Heart left ventricle (tissue), 16 donors: ENCODE measurements at places on chromosomes 7 and 10.

DNA sequence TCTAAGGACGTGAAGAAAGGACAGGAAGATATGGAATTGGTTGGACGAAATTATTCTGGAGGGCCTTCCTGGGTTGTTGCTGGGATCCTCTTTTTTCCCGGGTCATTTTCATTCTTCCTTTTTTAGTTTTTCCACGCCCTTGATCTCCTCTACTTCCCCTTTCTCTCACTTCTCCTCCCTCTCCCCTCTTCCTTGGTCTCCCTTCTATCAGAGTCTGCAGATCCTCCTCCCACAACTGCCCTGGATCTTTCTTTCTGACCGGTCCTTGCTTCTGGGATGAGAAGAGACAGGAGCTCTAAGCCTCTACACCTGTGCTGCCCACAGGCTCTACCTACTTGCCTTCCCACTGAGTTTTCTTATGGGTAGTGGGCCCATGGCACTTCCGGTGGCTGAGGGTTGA lies 103.7 kb upstream of the RELN start:
- DNase-seq, result no peak

- no peak for DNase-seq
Observed at GRCh38 chr10:115980470-115980869, 292.5 kb downstream of the GFRA1 start.

- DNase-seq, result no peak
Observed at GRCh38 chr7:50598460-50599343, 33.5 kb upstream of the DDC start.

- DNase-seq, result no peak
Observed at GRCh38 chr10:78868861-78869260, 199.9 kb upstream of the ZMIZ1 start.

- no peak for DNase-seq
Observed at GRCh38 chr10:63593576-63593975, 72.4 kb downstream of the REEP3 start.

DNA sequence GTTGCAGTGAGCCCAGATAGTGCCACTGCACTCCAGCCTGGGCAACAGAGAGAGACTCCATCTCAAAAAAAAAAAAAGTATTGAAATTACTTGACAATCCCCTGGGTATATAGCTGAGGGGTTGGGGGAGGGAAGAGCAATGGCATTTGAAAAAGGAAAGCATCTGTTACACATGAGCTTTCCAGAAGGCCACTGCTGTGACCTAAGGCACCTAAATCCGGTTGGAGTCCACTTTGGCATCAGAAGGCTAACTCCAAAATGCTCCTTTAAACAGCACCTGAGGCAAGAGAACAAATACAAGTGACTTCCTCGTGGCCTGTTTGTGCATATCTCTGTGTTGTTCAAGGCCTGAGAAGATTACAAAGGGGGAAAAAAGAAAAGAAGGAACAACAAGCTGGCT lies 74.8 kb upstream of the PALS2 start:
- no peak for DNase-seq

GRCh38 chr7:132430041-132430855 lies 146.0 kb downstream of the PLXNA4 start:
- DNase-seq, result no peak

- DNase-seq, result no peak
Observed at GRCh38 chr10:6005856-6006395, 28.6 kb upstream of the IL15RA start.

DNA sequence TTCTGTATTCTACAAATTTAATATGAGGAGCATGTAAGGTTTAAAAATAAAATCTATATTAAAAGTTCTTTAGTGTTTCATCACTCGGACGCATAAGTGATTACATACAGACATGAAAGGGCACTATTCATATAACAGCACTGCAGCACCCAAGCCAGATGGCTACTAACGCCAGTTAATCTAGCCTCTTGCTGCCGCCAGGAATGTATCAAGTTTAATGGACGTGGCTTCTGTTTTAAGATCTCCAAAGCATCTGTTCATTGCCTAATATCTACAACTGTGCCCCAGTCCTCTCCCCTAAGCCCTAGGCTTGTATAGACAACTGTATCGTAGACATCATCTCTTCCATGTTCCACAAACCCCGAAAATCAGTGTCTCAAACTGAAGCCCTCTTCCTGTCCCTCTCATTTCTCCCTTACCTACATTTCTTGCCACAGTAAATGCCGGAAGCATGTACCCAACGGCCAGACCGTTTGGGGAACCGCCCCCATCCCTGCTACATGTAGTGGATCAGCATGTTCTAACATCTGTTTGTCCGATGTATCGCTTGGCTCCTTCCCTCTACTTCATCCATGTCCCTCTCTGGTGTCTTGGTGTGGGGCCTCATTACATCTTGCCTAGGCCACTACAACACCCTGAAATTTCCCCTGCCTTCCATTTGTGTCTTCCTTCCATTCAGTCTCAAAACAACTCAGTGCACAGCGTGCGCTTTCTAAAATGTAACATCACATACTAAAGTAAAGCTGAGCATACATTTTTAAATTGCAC lies 147.5 kb upstream of the RSU1 start:
- no peak for DNase-seq

DNA sequence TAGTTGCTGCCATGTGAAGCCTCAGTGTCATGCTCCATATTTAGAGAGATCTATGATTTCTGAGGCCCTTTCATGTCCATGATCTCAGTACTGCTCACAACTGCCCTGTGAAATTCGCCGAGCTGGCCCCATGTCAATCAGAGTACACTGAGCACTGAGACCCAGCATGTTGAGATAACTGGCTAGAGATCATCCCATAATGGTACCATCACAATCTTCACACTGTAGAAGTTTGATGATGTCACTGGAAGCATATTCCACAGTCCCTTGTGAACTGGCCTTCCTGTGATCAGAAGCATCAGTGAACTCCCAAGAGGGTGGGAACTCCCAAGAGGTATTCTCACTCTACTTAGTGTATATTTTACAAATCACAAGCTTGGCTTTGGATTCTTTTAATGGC lies 116.0 kb downstream of the EGFR start:
- no peak for DNase-seq

DNA sequence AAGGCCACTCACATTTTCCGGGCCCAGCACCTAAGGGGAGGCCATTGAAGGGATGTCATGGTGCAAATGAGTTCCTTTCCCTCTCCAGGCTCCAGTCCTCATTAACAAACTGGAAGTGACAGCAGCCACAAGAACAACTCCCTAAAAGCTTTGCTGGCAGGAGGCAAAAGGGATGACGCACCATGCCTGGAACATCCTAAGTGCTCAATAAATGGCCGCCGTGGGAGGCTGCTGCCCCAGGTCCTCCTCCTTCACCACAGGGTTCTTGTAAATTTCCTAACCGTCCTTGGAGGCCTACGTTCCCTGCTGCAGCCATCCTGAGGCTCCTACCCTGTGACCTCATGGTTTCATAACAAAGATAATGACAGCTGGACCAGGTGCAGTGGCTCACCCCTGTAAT lies 41.3 kb upstream of the CAMK1D start:
- no peak for DNase-seq

DNA sequence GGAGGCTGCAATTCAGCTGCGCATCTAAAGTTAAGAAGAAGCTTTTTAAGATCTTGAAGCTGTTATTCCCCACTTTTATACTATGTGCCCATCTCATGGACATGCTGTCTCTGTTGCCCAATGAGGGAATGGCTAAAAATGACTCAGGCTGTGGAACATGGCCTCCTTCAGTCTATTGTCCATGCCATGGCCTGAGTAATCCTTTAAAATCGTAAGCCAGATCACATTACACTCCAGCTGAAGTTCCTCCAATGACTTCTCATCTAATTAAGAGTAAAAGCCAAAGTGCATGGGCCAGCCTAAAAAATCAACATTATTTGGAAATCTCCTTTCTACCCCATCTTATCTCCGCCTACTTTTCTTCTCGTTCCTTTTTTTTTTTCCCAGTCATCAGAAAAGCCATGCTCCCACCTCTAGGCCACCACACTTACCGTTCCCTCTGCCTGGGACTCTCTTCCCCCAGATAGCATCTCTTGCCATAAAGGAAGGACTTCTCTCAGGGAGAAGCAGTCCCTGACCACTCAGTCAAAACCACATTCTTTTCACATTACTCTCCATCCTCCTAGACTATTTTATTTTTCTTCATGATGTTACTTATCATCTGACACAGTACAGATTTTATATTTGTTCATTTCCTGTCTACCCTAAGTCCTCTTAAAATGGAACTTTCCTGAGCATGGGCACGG lies 337.4 kb downstream of the PRPF18 start:
- DNase-seq, result no peak

DNA sequence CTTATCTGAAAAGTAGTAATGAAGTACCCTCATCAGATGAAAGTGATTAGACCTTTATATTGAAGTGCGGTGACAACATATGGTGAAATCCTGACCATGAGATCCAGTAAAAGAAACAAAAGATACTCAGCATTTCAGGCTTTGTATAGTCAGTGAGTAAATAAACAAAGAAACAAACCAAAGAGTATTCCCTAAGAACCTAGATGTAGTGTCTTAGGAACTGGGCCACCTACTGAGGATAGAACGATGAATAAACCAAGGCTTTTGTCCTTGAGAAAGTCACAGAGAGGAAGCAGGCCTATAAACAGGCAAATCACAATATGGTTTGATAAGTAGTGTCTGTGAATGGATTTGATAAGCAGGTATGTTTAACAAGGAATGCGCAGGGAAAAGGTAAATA lies 46.2 kb downstream of the ZNF277 start:
- no peak for DNase-seq

DNA sequence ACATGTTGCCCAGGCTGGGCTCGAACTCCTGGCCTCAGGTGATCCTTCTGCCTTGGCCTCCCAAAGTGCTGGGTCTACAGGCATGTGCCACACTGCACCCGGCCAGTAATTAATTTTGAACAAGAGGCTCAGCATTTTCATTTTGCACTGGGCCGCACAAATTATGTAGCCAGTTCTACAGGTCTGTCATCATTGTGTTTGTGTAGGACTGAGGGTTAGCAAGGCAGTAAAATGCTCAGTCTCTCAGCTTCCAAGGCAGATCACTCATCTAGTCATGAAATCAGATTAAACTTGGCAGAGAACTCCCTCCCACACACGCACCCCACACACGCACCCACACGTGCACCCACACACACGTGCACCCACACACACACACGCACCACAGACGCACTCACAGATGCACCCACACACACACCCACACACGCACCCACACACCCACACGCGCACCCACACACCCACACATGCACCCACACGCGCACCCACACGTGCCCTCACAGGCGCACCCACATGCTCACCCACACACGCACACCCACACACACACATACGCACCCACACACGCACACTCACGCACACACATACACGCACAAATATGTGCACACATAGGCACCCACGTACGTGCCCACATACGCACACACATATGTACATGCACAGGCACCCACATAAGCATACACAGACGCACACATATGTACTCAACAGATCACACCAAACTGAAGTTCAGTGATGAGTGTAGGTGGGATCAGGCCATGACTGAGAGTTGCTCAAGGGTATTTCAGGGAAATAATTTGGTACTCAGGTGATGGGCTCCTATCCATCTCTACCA lies 27.8 kb upstream of the PROSER2 start:
- no peak for DNase-seq

- no peak for DNase-seq
Observed at GRCh38 chr10:5584895-5585516, 60.2 kb downstream of the CALML3 start.

- no peak for DNase-seq
Observed at GRCh38 chr10:71600849-71601248, 118.7 kb downstream of the C10orf105 start.

DNA sequence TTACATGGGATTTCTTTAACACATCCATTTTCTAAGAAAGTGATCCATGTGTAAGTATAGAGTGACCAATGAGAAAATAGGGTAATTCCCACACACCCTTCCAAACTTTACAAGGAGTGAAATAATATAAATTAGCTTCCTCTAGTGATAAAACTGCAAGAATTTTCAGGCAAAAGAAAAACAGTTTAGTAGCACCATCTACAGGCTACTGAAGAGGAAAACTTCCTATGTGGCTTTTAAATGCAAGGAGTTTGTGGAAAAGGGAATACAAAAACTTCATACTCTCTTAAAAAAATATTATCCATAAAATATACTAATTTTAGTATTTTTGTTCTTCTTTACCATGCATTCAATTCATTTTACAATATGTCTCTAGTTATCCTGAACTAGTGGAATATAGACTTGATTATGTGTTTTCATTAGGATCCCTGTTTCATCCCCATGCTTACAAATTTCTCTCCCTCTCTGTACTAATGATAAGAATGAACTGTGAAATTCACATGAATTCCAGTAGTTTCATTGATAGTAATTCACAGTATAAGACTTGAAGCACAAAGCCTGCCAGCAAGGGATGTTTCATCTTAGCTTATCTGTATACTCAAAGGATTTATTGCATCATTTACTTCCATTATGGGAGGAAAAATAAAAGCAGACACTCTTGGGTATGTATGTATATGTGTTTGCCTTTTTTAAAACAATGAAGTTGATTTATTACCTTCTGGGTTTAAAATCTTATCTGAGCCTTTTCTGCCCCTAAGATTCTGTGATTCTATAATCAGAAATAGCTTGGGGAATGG lies 442.9 kb downstream of the AUTS2 start:
- no peak for DNase-seq

DNA sequence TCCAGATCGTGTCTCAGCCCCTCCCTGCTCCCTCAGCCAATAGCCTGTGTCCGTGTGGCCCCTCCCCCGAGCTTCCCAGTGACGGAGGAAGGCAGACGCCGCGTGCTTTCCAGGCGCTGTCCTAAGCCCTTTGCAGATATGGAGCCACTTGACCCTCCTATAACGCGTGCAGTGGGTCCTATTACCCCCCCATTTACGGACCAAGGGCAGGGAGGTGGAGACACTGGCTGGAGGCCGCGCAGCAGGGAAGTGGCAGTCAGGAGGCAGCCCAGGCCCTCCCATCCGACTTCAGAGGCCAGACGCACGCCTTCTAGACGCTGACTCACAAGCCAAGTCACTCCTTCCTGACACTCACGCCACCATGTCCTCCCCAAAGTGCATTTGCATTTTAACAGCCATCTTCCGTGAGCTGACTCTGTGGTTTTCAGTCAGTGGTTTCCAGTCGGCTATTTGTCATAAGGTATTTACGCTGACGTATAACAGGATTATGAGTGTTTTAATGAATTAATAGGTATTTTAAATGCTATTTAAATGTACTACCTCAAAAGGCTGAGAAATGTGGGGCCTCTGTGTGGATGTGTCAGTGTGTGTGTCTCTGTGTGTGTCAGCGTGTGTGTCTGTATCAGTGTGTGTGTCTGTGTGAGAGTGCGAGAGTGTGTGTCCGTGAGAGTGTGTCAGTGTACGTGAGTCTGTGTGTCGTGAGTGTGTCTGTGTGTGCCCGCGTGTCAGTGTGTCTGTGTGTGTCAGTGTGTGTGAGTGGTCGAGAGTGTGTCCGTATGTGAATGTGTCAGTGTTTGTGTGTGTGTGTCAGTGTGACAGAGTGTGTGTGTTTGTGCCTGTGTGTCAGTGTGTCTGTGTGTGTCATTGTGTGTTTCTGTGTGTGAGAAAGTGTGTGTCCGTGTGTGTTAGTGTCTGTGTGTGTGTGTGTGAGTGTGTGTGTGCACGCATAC lies 92.0 kb upstream of the INSIG1 start:
- peak; percentile 89 for DNase-seq
